Cerebellar nuclear complex (tissue), 1 donor: ENCODE measurements at places on chromosomes 11 and 22.

- DNase-seq: no peak
Observed at GRCh38 chr22:44142421-44143104, 38.2 kb upstream of the PARVG start.

GRCh38 chr11:116558504-116559211 is 214.1 kb downstream of the BUD13 start:
- DNase-seq: no peak

GRCh38 chr11:123082977-123083376 is 21.0 kb upstream of the HSPA8 start:
- DNase-seq: no peak

DNA sequence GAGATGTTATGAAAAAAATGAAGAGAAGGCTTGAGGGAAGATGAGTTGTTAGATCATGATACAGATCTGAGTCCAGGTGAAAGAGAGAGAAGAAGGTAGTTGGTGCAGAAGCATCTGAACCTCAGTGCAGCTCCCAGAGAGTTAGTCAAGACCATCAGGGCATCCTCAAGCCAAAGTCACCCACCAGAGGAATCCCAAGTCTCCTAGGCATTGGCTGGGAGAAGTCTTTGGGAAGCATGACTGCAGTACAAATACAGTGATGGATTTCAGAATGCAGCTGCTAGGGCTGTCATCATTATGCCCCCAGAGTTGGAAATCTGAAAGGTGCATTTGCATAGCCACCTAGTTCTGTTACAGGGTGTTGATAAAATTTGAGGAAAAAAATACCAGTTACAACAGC is 59.7 kb upstream of the GALNT18 start:
- no peak for DNase-seq

GRCh38 chr11:126476266-126476924 is 120.9 kb downstream of the ST3GAL4 start:
- no peak for DNase-seq

- DNase-seq: peak; percentile 2
Observed at GRCh38 chr11:107549253-107549953, 16.1 kb downstream of the ALKBH8 start.

DNA sequence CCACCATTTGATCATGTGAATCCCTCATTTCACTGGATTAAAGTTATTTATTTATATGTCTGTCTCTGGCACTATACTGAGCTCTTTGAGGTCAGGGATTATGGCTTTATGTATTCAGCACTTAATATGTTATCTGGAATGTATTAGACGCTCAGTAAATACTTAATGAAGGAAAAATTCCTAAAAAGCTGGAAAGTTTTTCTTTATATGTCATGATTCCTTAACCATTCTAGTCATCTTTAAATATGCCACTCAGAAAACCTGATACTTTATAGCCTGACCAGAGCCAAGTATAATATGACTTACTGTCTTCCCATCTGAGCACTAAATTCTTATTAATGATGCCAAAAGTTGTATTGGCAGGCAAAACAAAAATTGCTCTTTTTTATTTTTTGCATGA is 27.1 kb downstream of the RNF169 start:
- DNase-seq: no peak

DNA sequence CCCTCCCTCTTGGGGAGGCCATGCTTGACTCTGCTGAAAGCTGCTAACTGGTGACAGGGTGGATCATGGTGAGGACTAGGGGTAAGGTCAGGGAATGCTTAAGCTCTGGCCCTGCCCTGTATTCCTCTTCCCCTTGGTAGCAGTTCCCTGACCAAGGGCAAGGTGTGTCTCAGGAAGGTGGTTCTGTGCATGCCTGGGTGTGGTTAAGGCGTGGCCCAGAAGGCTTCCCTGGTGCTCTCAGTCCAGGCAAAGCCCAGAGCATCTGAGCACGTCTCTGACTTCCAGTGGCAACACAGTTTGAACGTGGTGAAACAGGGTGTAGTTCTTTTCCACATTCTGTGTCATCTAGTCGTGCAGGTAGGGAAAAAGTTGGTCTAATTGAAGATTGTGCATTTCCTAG is 53.1 kb upstream of the HORMAD2 start:
- DNase-seq: no peak

- no peak for DNase-seq
Observed at GRCh38 chr11:74373382-74373781, 24.9 kb downstream of the PGM2L1 start.

DNA sequence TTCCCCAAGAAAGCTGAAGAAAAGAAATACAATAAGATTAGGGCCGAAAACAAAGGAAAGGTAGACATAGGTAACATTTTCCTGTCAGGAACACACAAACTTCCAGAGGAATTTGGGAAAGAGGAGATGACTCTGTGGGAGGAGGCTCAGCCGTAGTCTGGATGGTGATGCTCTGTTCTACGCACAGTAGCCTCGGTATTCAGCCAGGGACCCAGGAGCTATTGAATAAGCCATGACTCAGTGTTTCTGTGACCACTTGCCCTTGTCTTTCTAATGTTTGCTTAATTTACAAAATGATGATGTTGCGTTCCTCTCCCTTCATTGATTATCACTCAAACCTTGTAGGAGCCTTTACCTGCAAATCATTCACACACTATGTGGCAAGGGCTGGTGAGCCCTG is 745.0 kb downstream of the NTM start:
- no peak for DNase-seq

DNA sequence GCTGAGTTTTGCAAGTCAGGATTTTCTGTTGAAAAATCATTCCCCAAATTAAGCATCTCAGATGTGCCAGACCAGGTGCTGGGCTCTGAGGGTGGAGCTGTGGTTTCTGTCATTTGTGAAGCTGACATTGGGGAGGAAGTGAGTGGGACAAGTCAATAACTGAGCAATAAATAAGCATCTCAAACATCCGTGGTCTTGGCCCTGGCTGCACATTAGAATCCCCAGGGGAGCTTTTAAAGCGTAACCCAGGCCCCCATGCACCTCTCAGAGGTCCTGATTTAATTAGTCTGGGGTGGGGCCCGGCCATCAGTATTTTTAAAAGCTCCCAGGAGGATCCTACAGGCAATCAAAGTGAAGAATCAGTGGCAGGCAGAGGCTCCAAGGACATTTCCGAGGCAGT is 420.0 kb downstream of the MN1 start:
- no peak for DNase-seq

DNA sequence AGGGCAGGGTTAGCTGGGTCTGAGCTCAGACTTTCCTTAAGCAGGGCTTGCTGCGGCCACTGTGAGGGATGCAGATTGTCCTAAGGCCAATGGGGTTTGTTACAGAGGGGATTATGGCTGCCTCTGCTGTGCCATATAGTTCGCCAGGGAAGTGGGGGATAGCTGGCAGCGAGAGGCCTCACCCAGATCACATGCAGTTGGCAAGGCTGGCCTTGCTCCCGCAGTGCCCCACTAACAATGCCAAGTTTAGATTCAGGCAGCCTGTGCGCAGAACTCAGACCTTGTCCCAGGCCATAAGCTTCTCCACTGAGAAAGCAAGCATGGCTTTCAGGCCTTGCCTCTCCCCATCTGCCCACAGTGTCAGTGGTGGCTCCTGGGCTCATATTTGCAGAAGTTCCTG is 4.7 kb upstream of the APOL2 start:
- DNase-seq: no peak

DNA sequence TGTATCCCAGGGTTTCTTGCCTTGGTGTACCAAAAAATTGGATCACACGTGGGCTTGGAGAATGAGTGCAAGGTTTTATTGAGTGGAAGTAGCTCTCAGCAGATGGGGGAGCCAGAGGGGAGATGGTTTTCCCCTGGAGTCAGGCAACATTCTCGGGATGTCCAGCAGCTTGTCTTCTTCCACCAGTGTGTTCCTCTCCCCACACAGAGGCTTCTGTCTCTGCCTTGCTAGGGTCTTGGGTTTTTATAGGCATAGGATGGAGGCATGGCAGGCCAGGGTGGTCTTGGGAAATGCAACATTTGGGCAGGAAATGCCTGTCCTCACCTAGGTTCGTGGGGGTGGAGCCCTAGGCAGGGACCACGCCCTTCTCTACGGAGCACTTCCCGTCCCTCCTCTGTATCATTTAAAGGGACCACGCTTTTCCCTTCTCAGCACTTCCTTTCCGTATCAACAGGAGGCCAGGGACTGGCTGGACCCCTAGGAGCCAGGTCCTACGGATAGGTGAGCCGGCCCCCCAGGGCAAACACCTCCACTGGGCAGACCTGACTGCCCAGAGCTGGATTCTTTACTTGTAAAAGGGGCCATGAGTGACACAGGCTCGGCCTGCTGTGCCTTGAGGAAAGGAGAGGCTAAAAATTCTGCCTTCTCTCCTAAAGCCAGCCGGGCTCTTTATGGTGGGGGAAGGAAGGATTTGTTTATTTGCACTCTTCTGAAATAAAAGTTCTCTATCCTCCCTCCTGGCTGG is 55.3 kb upstream of the CCDC188 start:
- DNase-seq: no peak

DNA sequence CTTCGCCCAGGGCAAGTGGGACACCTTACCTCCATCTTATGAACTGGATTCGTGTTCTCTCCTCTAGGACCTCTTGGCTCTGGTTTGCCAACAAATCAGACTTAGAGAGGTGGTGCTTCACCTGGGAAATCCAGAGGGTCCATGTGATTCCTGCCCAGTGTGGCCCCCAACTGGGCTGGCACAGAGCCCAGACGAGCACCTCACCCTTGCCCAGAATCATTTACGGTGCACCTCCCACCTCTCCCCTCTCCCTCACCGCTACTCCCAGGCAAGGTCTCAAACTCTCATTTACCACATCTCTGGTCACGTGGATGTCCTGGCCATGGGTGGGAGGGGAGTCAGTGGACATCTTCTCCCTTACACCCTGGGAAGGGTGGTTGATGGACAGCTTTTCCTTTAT is 1.1 kb downstream of the SPATA19 start:
- DNase-seq: no peak

- no peak for DNase-seq
Observed at GRCh38 chr22:27437570-27437969, 364.0 kb downstream of the MN1 start.

DNA sequence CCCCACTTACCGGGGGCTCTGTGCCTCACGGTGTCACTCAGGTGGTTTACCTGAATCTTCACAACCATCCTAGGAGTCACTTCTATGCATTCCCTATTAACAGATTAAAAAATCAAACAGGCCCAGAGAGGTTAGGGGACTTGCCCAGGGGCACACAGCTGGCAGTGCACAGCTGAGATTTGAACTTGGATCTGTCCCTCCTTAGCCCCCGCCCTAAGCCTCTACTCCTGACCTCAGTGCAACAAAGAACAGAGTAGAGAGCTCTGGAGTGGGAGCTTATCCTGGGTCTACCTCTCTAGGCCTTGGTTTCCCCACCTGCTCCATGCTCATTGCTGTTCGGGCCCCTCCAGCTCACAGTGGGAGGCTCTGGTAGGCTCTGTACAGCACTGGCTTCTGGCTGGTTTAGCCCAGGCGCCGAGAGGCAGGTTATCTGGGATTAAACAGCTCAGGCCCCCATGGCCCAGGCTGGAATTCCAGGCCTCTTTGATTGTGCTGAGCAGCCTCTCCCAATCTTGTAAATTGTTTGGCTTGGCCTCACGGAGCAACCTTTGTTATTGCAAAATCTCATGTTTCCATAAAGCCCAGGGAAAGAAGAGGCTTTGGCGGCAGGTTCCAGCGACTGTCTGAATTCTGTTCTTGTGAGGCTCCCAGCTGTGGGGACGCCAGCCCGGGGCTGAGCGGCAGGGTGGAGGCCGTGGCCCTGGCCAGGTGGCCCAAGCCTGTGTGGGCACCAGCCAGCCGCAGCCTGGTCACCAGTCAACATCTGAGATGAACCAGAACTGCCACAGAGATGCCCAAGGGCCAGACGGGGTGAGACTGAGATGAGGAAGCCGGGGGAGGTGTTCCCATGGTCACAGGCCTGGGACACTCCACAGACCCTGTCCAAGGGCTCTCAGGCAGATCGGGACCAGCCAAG is 28.9 kb upstream of the SHISAL1 start:
- no peak for DNase-seq

GRCh38 chr22:40757071-40757470 is 62.1 kb downstream of the SLC25A17 start:
- no peak for DNase-seq

DNA sequence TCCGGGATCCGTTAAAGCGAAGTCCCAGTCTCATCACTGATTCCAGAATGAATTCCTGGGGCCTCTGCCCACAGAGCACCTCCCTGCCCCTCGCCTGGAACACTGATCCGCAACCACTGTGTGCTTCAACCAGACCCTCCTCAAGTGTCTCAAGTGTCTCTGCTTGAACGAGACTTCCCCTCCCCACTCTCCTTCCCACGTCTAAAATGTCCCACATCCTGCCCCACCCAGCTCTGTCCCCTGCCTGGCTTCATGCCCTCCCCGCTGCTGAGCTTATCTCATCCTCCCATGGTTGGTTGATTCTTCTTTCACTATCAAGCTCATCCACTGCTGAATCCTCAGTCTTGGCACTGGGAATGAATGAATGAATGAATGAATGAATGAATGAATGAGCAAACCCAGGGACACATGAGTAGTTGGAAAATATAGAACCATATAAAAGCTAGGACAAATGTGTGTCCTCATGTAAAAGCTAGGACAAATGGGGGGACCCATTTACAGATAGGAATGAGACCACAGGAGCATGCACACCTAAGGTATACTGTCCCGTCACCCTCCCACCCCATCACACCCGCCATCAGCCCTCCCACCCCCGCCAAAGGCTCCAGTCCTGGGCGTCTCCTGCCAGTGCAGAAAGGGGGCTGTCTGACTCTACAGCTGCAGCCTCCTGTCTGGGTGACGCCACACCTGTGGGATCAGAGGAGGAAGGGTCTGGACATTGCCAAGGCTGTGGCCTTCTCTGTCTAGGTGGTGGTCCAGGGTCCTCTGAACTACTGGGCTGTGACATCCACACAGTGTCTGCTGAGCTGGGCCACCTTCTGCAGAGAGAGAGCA is 71.4 kb upstream of the LINC01488 start:
- DNase-seq: no peak

GRCh38 chr11:119361056-119361787 is 14.7 kb upstream of the MFRP start:
- no peak for DNase-seq

DNA sequence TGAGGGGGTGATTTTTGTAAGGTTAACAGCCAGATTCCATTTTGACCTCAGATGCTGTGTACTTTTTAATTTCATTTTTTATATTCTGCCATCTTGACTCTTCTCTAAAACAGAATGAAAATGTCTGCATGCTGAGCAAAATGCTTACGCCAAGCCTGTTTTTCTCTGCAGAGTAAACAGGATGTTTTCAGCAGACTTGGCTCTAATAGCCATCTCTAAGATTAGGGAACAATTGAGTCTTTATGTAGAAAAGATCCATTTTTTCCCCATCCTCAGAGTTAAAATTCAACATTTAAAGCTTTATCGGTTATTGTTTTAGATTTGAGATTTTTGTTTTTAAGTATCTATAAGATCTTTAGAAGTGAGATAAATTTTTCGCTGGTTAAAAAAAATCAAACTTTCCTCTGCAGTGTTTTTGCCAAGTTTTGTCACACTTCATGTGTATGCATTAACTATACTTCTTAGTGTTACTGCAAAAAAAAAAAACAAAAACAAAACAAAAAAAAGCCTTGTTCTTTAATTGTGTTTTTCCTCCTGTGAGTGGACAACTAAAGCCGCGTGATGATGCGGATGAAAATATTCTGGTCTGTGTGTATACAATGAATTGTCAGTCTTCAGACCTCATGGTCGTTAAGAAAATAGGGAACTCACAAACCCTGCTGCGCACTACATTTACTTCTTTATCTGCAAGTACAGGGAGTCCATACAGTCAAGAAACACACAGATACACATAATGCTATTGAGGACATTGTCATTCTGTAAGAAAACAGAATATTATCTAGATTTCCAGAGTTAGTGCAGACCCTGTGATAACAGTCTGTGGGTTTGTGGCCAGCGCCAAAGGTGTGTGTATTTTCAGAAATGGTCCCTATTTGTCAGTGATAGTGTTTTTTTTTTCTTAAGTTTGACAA is 17.5 kb upstream of the ADSL start:
- no peak for DNase-seq

- DNase-seq: no peak
Observed at GRCh38 chr11:17794981-17795380, 60.4 kb downstream of the KCNC1 start.
